ENCODE measurements at places on chromosomes 7 and 10.

- DNase-seq: no peak
Observed at GRCh38 chr7:79063019-79063698, 390.3 kb downstream of the MAGI2 start.

DNA sequence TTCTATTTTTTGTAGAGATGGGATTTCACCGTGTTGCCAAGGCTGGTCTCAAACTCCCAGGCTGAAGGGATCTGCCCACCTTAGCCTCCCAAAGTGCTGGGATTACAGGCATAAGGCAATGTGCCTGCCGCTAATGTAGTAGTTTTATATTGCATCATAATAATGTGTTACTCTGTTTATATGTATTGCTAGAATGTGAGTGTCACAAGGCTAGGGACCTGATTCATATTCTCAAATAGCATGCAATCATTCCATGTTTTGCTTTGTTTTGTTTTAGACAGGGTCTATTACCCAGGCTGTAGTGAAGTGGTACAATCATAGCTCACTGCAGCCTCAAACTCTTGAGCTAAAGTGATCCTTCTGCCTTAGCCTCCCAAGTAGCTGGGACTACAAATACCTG is 13.5 kb downstream of the CCL26 start:
- DNase-seq: no peak

- peak; percentile 52 for DNase-seq
Observed at GRCh38 chr10:21989453-21990154, 13.9 kb downstream of the DNAJC1 start.

DNA sequence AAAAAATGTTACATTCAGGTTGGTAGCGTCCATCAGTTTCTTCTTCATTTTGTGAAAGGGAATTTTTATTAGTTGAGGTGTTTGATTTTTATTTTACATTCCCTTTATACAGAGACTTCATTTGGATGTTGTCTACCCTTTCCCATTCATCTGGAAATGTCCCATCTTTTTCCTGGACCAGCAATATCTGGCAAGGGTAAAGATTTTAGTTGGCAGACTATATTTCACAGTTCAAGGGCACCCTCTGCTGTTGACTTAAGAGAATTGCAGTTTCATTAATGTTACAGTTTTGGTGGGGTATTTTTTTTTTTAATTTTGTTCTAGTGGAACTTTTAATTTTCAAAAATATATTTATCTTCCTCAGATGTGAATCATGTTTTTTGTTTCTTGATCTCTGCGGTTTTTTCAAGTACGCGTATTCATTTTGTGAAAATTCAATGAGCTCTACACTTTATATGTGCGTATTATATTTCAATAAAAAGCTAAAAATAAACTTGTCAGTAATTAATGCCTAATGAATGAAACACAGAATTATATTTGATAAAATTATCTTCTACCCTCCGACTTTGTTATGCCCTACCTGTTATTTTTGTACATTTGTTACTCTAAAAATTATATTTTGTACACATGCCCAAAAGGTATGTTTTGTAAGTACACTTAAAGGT is 97.9 kb upstream of the KLF14 start:
- DNase-seq: peak; percentile 41

- DNase-seq: peak; percentile 77
Observed at GRCh38 chr7:75727881-75728593, 10.7 kb downstream of the HIP1 start.

DNA sequence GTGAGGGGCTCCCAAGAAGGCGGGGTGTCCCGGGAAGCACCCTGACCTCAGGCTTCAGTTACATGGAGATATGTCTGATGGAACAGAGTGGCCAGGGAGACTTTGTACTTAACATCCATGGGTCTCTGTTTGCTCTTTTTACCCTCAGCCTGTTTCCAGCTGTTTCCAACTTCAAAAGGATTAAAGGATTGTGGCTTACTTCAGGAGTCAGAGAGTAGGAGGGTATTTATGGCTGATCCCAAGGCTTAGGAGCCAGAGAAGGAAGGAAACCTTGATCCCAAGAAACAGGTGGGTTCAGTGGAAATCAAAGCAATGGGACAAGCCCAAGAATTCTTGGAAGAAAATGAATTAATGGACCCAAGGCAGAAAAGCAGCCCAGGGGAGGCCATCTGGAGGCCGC is 37.7 kb upstream of the ZNF438 start:
- no peak for DNase-seq

GRCh38 chr7:151456276-151456675 is 16.3 kb upstream of the CRYGN start:
- DNase-seq: no peak

GRCh38 chr10:11823122-11823988 is at the start of gene PROSER2:
TSS of gene PROSER2 (plus strand) at chr10:11823356. CDS start at chr10:11852078, 28,722 bp downstream.
- peak; percentile 27 for DNase-seq

DNA sequence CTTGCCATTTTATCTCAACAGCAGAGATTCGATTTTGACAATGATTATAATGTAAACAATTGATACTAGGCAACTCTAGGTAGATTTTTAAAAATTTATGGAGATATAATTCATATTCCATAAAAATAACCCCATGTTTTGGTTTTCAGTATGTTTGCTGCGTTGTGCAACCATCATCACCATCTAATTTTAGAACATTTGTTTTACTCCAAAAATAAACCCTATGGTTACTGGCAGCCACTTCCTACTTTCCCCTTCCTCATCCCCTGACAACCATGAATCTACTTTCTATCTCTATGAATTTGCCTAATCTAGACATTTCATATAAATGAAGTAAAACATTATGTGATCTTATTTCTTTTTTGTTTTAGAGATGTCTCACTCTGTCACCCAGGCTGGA is 401.9 kb downstream of the THSD7A start:
- no peak for DNase-seq

DNA sequence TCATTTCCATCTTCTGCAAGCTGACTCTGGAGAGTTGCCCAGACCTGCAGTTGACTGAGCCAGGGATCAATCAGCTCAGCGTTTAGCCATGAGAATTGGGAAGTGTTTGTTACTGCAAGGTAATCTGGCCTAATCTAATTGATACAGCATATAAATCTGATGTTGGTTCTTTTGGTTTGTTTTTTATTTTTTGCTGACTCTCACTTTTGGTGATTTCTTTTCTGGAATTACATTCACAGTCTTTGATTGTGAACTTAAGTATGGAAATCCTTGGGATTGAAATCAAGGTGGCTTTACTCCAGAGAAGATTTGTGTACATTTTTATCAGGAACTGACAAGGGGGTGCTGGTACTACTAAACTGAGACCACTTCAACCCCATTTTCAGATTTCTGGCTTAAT is 1.7 kb upstream of the GIMAP6 start:
- DNase-seq: no peak

DNA sequence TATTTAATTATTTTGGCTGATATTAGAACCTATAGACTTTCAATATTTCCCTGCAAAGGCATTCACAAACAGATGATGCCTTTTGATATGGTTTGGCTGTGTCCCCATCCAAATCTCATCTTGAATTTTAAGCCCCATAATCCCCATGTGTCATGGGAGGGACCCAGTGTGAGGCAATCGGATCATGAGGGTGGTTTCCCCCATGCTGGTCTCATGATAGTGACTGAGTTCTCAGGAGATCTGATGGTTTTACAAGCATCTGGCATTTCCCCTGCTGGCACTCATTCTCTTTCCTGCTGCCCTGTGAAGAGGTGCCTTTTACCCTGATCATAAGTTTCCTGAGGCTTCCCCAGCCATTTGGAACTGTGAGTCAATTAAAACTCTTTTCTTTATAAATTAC is 9.3 kb upstream of the PNLIPRP3 start:
- DNase-seq: no peak

DNA sequence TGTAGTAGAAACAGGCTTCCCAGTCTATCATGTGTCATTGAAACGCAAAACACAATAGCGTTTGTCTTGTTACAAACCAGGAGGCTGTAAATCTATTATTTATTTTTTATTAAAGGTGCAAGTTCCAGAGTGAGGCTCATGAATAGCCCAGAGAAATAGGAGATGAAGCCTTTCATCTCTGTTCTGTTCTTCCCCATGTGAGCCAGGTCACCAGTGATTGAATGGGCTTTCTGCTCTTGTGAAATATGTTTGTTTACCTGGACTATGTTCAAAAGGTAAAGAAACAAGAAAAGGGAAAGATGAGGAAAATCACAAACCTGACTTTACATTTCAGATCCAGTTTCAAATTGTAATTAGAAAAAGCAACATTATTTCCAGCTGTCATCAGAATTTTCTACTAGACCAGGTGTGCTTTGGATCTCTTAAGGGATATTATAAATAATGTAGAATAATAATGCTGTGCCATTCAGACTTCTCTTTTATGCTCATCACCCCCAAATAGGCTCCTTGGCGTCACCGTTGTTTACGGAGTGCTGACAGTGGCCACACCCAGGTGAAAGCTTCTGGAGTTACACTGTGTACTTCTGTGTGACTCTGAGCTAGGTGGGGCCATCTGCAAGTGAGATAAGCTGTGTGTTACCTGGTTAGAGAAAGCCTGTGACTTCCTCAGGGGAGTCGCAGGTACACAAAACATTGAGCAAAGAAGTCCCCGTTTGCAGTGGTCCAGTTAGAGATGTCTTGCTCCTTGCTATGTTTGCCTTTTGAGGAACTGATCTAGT is 274.9 kb downstream of the SDK1 start:
- DNase-seq: no peak

- no peak for DNase-seq
Observed at GRCh38 chr10:18501198-18501597, 150.2 kb downstream of the NSUN6 start.

DNA sequence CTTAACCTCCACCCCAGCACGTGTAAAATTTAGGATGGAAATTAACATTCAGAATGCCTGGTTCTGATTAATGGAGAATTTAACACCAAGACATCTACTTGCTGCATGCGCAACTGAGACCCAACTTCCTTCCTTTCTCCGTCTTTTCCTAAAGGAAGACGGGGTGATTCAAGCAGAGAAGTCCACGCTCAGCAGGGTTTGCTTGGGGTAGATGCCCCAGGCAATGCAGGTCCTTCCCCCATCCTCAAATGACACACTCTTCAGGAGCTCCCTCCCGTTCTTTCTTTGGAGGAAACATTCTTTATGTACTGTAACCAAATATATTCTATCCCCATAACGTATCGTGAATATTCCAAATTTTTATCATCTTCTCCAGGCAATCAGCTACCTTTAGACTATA is 47.0 kb downstream of the FAM171A1 start:
- DNase-seq: no peak

DNA sequence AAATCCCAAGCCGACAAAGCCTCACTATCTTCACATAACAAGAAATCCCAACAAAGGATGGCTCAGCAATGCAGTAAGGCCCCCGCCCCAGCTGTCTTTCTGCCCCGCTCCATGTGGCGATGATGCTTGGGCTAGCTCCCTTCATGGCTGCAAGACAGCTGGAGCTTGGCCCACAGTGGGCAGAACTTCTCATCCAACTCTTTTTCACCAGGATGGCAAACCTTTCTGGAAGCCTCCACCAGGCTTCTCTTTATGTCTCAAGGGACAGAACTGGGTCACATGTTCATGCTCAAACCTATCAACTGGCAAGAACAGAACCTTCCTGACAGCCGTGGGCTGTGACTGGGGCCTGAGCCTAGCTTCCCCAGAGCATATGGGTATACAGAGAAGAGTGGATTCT is 260.5 kb upstream of the MKLN1 start:
- DNase-seq: no peak

GRCh38 chr10:6647811-6648526 is 67.9 kb upstream of the PRKCQ start:
- DNase-seq: peak; percentile 22

DNA sequence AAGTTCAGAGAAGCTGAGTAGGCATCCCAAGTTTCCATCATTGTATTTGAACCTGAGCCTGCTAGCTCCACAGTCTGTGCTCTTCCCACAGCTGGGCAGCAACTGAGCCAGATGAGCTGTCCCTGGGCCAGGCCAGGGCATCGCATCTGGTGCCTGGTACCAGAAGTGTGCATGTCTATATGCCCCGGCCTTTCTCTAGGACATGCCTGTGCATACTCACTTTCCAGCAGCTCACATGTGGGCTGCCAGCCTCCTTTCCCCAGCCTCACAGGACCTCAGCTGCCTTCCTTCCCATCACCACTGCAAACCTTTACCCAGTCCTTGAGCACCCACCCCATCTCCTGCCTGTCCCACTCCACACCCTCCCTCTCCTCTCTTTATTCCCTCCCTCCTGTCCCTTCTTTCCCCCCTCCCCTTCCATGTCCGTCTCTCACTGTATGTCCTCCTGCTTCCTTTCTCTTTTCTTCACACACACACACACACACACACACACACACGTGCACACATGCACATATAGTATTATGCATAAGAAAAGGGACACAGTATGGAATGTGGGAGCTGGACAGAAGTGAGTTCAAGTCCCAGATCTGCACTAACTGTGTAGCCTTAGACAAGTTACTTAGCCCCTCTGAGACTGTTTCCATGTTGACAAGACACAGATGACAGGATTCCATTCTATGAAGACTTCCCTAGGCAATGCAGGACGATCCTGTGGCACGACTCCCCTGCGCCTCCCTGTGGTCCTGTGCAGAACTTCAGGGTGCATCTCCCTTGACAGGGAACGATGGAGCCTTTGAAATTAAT is 10.9 kb downstream of the CDHR1 start:
- DNase-seq: peak; percentile 37

- DNase-seq: no peak
Observed at GRCh38 chr10:88994019-88994418, 3.4 kb downstream of the FAS start.

DNA sequence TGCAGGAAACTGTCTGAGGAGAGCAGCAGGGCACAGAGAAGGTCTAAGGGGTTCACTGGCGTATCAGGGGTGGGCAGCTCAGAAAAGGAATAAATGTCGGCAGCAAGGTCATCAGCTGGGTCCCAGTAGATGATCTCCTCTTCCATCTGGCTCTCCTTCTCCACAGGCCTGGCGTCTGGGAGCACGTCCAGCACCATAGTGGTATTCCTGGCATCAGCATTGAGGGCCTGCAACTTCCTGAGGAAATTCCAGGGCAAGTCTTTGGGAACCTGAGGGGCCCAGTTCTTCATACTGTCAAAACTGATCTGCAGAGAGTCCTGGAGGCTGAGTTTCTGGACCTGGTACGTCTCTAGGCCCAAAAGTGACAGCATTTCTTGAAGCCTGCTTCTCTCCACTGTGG is 9.6 kb upstream of the MRPS24 start:
- DNase-seq: no peak

GRCh38 chr7:23333671-23334246 is 34.6 kb downstream of the MALSU1 start:
- DNase-seq: no peak

DNA sequence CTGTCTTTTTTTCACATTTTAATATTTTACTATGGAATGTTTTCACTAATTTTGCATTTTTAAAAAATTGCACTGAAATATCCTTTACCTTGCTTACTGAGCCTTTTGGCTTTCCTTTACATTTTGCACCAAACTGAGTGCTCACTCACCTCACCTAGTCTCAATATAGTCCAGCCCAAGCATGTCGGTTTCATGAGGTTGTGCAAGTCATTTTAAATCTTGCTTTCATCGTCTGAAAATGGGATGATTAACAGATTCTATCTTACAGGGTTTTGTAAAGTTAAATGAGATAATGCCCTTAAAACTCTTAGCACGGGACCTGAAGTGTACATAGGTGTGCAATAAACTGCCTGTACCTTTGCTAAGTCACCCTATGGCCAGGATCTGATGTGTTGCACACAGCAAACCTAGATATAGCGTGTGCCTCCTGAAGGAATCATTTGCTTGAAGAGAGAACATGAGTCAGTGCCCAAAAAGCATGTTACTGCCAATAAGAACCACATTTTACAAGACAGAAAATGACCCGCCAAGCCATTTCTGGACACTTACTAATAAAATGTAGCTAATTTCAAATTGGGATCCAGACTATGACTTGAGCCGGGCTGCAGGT is 199.8 kb downstream of the JCAD start:
- no peak for DNase-seq

Data from HCT116 (cell line).